ENCODE measurements at places on chromosomes 16 and 17.

DNA sequence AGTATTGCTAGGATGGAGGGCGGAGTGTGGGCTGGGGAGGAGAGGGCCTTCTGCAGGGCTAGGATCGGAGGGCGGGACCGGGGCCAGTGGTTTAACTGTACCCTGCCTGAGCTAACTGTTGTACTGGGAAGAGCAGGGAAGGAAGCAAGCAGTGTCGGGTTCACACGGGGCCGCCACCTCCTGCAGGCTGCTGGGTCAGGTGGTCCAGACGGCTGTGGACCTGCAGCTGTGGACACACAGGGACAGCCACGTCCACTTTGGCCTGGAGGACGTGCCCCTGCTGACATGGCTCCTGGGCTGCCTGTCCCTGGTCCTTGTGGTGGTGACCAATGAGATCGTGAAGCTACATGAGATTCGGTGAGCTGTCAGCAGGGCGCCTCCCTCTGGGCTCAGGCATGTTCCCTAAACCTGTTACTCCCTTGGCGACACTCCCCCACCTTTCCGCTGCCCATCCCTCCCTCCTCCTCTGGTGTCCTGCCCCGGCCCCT lies 16.6 kb downstream of the CASKIN2 start:
- no peak for DNase-seq

- no peak for DNase-seq
Measured at GRCh38 chr17:81868674-81869220, 2.4 kb downstream of the ARHGDIA start.

- no peak for DNase-seq
Measured at GRCh38 chr16:27236635-27237218, 31.8 kb downstream of the NSMCE1 start.

DNA sequence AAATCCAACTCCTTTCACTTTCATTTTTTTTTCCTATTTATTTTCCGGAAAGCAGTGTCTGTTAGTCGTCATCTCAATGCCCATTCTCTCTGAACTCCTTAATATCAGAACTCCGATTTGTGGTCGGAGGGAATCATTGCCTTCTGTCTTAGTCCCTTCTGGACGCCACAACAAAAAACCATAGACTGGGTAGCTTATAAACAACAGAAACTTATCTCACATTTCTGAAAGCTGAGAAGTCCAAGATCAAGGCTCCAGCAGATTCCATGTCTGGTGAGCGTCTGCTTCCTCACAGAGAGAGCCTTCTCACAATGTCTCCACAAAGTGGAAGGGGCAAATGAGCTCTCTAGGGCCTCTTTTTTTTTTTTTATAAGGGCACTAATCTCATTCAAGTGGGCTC lies 296.6 kb upstream of the CDH11 start:
- no peak for DNase-seq

DNA sequence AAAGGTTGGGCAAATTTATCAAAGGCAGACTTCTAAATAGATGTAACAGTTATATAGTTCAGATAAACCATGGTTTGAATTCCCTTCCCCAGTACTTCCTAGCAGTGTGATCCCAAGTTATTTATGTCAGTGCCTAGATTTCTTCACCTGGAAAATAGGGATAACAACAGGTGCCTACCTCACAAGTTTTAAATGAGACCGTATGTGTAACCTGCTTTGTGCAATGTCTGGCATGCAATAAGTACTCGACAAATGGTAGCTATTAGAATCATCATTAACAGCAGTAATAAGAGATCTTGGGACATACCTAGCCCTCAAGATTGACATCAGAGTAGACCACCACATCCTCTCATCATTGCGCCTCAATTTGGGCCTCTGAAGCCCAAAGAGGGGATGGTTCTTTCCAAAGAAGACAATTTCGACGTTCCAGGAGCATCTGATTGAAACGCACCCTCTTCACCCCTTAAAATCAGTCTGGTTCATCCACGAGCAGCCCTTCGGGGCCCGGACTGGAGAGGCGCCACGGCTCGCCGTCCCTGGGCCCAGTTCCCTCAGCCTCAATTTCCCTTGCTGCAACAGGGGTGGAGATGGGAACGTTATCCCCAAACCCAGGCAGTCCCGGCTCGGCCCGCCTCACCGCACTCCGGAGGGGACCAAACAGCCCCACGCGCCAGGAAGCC lies 541 bp downstream of the ACACA start:
- DNase-seq: no peak

GRCh38 chr17:2694381-2695242 lies 17.0 kb downstream of the CLUH start:
- no peak for DNase-seq

GRCh38 chr17:68734931-68735330 lies 133.8 kb upstream of the FAM20A start:
- no peak for DNase-seq

GRCh38 chr17:7022781-7023571 lies at the start of gene BCL6B:
TSS of gene BCL6B (plus strand) at chr17:7023050. CDS start at chr17:7023672, 622 bp downstream.
- no peak for DNase-seq

DNA sequence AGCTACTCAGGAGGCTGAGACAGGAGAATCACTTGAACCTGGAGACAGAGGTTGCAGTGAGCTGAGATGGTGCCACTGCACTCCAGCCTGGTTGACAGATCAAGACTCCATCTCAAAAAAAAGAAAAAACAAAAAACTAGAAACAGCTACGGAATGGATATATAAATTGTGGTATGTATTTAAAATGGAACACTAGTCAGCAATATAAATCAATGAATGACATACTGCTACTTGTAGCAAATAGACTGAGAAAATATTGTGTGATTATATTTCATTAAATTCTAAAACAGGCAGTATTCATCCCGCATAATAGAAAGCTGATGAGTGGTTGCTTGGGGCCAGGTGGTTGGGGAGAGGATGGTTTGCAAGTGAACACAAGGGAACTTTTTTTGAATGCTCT lies 261.7 kb downstream of the BCAS3 start:
- no peak for DNase-seq

DNA sequence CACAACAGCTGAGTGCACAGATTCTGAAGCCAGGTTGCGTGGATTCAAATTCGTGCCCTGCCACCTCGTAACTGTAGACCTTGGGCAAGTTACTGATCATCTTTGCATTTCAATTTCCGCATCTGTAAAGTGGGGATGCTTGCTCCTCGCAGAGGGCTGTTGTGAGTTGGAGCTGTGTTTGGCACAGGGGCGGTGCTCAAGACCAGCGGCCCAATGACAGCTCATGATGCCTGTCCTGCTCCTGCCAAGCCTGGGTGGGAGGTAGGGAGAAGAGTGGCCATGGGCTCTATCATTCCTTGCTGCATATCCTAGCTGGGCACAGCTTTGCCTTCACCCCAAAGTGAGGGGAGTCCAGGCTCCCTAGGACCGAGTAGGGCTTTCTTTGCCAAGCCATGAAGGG lies 12.6 kb downstream of the NXPH3 start:
- no peak for DNase-seq

- DNase-seq: no peak
Measured at GRCh38 chr16:57969451-57970123, 1.3 kb downstream of the CNGB1 start.
